ENCODE measurements at places on chromosomes 16 and 17.
A peak's percentile ranks its signal among the peaks of the same experiment; 100 is the strongest.

DNA sequence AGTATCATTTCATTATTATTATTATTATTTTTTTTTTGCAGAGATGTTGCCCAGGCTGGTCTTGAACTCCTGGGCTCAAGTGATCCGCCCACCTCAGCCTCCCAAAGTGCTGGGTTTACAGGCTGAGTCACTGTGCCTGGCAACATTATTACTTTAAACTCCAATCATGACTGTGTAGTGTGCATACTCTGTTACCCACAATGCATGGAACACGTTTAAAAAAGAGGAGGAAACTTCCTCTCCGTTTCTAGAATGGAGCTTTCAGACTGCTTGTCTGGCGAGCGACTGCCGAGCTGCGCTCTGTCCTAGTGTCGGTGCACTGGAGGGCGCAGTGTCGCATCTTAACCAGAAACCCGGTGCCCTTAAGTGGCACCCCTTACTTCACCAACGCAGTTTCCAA is 22.1 kb upstream of the FASN start:
- no peak for DNase-seq

GRCh38 chr17:4204190-4204589 is 59.6 kb downstream of the ANKFY1 start:
- no peak for DNase-seq

- DNase-seq, result no peak
Measured at GRCh38 chr16:66054095-66054494, 312.4 kb upstream of the CDH5 start.

DNA sequence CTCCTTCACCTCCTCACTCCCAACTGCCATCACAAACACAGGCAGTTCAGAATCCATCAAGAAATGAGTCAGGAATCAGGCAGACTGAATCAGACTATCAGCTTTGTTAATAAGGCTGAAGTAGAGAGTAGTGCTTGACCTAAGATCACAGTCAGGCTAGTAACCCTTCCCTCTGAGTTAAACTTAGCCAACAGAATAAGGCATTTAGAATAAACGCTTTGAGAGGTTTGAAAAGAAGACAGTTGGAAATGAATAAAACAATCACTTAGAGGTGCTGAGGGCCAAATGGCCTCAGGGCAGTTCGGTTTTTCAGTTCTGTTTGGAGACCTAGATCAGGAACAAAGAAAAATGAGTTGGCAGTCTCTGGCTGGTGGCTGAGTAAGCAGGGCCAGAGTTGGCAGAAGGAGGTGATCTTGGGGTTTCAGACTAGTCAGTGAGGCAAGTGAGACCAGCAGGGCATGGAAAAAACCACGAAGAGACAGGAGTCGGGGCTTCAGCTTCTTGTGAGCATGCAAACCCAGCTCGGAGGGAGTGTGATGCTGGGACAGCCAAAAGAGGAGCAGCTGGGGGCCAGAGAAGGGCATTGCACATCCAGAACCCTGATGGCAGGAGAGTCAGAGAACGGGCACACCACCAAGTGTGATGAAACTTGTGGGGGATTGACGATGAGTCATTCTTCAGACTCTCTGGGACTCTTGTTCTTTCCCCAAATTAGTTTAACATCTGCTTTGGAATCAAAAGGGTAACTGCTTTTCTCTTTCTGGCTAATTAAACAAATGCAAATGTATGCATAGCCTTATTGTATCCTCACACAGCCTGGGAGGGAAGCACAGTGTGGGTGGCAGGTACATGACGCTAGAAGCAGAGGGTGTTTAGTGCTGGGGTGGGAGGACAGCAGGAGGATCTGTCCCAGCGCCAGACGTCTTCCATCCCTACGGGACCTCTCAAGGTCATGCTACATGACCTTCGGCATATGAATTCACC is 54.8 kb downstream of the SPECC1 start:
- DNase-seq, result peak; percentile 84

DNA sequence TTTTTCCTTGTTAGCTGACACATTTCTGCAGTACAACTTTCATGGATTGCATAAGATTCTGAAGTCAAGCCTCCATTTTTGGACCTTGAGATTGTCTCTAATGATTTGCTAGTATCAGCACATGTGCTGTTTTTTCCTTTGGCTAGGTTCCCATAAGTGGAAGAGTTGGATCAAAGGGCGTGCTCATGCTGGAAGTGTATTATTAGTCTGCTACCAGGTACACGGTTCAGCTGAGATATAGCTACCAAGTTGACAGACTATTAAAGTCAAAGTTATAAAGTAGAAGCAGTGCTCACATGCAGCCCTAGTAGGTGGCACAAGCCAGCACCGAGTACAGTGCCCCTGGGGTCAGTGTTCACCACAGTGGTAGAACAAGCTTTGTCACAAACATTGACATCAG is 3.2 kb downstream of the FAHD1 start:
- no peak for DNase-seq

- no peak for DNase-seq
Measured at GRCh38 chr17:75319904-75320691, 30.9 kb upstream of the SLC25A19 start.

DNA sequence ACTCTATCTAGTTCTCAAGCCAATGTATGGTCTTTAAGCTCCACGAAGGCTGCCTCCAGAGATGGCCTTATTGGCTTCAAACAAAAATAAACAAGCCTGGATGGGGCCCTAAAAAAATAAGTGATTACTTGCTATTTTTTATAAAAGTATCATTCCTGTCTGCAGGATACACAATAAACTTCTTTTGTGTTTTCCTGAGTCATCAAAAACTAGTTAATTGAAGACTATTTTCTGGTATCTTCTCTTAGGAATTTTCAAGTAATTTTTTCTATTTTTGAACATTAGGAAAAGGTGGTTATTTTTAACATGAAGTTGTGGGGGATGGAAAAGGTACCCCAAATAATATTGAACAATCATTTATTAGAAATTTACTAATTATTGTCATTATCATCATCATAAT is 213.1 kb upstream of the DYNLRB2 start:
- DNase-seq, result no peak

GRCh38 chr17:17886226-17886625 is 49.4 kb upstream of the SREBF1 start:
- no peak for DNase-seq

GRCh38 chr16:14232106-14232864 is 161.2 kb downstream of the MRTFB start:
- DNase-seq, result no peak

GRCh38 chr17:3689262-3690093 is 6.5 kb downstream of the P2RX5 start:
- DNase-seq, result no peak

- no peak for DNase-seq
Measured at GRCh38 chr16:57001026-57001679, 11.8 kb downstream of the NLRC5 start.

- peak; percentile 53 for DNase-seq
Measured at GRCh38 chr17:38749223-38750043, 1.3 kb upstream of the PCGF2 start.

DNA sequence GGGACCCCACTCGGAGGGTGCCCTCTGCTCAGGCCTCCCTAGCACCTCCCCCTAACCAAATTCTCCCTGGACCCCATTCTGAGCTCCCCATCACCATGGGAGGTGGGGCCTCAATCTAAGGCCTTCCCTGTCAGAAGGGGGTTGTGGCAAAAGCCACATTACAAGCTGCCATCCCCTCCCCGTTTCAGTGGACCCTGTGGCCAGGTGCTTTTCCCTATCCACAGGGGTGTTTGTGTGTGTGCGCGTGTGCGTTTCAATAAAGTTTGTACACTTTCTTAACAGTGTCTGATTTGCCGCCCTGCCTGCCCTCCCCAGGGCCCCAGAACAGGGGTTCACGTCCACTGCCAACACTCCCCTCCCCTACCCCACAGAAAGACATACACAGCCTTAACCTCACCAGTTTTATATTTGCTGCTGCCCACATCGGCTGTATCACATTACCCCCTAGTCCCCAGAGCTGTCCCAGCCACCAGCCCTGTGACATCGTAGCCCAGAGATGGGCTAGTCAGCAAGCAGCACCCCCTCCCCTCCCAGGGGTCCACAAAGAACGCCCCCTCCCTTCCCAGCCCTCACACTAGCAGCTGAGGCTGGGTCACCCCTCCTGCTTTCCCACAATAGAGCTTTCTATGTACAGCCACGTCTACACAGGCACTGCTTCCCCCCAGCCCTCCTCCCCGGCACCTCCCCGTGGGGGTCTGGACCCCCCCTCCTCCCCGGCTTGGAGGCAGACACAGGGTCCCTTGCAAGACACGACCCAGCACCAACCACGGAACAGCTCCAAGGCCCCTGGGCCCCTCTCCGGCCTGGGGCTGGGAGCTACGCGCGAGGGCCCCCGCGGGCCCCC is 7.9 kb downstream of the GRN start:
- no peak for DNase-seq

- DNase-seq, result no peak
Measured at GRCh38 chr16:30780549-30780948, 6.5 kb downstream of the ZNF629 start.

DNA sequence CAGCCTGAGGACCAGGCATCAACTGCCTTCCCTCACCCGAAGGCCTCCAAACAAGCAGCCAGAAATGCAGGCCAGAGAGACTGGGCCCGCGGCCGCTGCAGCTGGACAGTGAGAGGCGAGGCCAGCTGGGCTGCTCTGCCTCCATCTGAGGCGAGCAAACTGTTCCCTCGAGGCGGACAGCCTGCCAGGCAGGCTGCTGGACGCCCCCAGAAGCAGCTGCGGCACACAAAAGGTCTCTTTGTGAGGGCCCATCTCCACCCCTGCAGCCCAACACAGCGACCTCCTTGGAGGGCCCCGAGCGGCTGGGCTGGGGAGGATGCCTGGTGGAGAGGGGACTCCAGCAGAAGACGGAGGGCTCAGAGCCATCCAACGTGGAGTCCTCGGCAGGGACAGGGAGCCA is 4.7 kb downstream of the CORO7 start:
- DNase-seq, result no peak

DNA sequence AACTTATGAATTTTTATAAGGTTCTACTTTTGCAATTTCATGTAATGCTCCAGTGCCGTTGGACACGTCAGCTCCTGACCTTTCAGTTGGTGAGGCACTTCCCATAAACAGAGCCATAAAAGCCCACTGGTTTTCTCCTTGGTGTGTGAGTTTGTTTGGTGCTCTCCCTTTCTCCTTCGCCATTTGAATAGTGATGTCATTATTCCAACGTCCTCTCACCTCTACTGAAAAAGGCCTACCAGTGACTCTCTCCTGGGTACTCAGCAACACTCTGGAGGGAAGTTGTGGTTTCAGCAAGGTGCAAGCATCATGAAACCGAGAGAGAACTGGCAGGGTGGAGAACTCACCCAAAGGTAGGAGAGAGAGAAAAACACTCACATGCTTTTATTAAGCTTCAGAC is 29.6 kb upstream of the HNF1B start:
- peak; percentile 58 for DNase-seq

DNA sequence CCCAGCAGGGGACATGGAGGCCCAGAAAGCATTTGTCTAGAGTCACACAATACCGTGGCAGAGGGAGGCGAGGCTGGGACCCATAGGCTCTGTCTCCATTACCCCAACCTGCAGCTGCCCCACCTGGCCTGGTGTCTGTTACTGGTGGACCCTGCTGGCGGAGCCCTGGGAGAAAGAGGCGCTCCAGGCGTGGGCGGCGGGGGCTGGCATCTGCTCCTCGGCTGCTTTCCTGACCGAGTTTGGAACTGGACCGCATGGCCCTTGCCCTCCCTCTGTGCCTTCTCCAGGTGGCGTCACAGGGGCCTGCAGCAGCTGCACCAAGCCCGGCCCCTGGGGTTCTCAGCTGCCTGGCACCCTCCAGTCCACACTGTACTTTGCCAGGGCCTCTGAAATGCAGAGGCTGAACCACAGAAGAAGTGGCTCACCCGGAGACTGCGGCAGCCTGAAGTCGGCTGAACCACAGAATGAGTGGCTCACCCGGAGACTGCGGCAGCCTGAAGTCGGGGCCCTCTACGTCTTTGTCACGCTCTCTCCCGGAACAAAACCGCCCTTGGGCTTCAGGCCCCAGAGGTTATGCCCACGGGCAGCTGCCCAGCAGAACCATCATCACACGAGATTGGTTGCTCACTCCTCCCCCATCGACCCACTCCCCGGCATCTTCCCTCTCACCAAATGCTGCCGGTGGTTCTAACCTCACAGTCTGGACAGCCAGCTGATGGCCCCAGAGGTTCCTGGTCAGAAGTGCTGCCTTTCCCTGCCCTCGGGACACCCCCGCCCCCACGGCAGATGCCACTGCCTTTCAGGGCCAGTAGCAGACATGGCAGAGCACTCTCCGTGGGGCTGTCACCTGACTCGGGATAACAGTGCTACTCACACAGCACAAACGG is 20.2 kb downstream of the CBFA2T3 start:
- peak; percentile 55 for DNase-seq

DNA sequence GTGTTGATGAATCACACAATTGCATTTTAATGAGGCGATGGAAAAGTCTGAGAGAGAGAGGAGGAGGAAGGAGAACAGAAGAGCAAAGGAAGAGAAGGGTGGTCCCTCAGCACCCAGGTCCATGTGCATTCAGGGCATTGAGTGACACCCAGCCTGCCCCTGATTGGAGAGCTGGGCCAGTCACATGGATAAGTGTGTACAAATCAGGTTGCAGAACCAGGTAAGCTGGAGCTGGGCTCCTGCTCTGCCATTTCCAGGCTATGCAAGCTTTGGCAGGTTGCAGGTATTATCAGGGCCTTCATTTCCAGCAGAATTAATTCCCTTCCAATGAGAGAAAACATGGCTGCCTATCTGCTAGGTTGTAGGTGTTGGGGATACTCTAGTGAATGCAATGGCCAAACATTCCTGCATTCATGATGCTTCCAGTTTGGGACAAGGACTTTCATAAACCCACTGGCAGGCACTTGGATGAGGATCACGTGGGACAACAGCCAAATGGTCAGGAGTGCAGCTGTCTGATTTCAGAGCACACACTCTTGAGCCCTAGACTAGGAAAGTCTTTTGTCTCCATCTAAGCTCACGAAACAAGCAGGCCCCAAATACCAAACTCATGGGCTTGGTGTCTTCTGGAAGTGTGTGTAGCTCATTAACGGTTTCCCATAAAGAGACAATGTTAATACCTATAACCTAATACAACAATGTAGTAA is 577.9 kb upstream of the CDH5 start:
- DNase-seq, result no peak

DNA sequence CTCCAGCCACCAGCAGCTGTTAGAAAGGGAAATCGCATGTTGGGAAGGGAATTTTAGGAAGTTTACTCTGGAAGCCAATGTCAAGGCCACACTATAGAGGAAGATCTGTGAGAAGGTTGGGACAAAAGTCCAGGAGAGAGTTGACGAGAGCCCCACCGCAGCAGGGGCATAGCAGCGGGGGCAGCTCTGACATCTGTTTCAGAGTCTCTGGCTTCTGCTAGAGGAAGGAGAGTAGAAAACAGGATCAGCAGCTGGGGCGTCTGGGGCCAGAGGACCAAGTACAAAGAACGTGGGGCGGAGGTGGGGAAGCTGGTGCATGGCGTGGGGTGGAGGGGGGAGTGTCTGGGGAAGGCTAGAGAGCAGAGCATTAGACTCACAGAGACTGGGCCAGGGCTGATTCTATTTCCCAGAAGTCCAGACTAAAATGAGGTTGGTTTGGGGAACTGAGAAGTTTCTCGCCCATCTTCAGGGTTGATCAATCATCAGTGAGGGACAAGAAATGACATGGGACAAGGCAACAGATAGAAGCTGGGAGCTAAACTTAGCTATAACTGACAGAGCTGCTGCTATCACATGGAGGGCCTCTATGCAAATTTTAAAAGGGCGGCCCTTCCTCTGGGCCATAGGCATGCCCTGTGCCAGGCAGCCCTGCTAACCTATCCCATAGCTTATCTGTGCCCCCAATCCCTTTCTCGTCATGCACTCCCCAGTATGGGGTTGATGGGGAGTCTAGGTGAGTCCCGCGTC is 1.2 kb downstream of the RABEP2 start:
- peak; percentile 58 for DNase-seq

Measured in suppressor macrophage treated with lipopolysaccharide for 4 hours (primary cell).